PC-3 (cell line): ENCODE measurements at places on chromosomes 4 and X.

- no peak for DNase-seq
Observed at GRCh38 chr4:42442601-42443000, 45.3 kb downstream of the SHISA3 start.

GRCh38 chr4:173153445-173153844 is 15.2 kb upstream of the GALNT7 start:
- DNase-seq = no peak

- no peak for DNase-seq
Observed at GRCh38 chr4:98524230-98524629, 134.2 kb downstream of the TSPAN5 start.

DNA sequence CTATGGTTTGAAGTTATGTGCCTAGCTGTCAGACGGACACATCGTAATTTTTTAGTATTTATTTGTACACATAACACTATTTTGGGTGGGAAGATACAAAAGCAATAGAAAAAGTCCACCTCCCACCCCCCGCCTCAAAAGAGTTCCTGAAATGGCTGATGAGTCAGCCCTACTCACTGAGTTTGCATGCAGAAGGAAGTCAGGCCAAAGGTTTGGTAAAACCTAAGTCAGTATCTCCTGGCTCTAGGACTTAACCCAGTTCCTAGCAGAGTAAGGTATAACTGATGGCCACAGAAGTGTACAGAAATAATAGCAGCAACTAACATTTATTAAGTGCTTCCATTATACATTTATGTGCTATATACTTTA is 2.9 kb upstream of the KLHL2 start:
- peak; percentile 69 for DNase-seq

DNA sequence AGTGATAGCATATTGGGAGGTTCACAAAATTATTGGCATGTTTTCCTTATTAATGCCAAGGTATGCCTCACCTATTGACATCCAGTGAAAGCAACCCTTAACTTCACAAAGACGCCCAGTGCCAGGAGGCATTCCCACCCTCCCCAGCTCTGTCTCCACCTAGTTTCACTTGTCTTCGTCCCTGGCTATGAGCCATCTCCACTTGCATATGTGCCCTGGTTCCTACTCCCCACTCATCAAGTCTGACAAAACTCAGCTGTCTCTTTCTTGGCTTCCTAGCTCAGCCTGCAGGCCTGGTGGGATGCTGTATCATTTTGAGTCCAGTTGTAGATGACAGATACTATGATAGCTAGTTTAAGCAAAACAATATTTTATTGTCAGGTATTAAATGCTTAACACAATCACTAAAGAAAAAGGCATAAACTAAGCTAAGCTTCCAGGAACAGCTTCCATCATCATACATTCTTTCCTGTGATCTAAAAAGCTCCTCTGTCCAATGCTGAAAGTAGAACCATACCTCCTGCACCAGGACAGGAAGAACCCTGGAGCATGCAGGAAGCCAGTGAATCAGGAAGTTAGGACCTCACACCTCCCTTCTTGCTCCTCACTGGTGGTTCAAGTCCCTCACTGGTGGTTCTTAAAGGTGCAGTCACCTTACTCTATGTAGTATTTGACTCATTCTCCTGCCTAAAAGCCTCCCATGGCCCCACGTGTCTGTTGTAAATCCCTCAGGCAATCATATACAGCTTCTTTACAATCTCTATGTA is 410.3 kb upstream of the RASGEF1B start:
- no peak for DNase-seq

GRCh38 chrX:123263270-123263669 is 79.2 kb downstream of the GRIA3 start:
- no peak for DNase-seq

DNA sequence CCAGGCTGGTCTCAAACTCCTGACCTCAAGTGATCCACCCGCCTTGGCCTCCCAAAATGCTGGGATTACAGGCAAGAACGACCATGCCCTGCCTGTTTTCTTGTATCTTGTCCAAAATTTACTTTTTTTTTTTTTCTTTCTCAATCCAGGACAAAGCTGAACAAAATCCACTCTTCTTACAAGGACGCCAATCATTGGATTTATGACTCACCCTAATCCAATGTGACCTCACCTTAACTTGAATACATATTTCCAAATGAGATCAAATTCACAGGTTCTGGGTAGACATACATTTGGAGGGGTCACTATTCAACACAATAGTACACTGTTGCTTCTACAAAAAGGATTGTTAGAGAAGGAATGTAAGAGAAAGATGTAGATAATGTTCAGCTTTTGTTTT is 18.0 kb upstream of the TSR2 start:
- DNase-seq = no peak

DNA sequence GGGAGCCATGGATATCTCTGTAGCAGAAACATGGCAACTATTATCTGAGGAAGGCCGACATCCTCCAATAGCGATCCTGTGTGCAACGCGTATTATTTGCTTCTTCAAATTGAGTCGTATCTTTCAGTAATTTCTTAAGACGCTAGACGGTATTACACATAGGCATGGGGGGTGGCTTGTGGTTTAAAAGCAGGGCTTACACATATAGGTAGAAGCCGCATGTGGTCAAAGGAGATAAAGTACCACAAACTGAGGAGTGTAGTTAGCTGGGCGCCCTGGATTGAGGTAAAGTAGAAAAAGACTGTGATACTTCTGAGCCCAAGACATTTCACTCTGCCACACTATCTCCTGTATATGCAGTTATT is 94.6 kb downstream of the SORBS2 start:
- no peak for DNase-seq

GRCh38 chrX:49910344-49910743 is 12.1 kb upstream of the CLCN5 start:
- DNase-seq = no peak

GRCh38 chr4:108166441-108167315 is 2.1 kb downstream of the LEF1 start:
- peak; percentile 16 for DNase-seq

GRCh38 chrX:123298026-123298425 is 113.9 kb downstream of the GRIA3 start:
- no peak for DNase-seq

DNA sequence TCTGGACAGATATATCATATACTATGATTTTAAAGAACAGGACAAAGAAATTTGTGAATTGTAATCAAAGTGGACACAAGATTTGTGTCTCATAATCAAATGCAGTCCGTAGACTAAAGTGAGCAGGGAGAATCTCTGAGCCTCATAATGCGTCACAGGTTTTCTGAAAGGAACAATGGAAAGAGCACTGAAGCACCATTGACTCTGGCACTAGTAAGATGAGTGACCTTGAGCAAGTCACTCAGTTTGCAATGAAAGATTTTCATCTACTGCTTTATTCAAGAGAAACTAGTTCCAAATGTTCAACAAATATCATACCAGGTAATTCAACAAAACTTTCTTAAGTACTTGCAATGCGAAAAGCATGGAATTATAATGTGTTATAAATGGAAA is 315.3 kb downstream of the MAPK10 start:
- DNase-seq = no peak

- no peak for DNase-seq
Observed at GRCh38 chrX:50075630-50076339, 125.0 kb downstream of the AKAP4 start.

GRCh38 chrX:8879750-8880149 is 78.6 kb upstream of the FAM9A start:
- peak; percentile 20 for DNase-seq

GRCh38 chrX:57422289-57422688 is 135.8 kb downstream of the FAAH2 start:
- DNase-seq = no peak

DNA sequence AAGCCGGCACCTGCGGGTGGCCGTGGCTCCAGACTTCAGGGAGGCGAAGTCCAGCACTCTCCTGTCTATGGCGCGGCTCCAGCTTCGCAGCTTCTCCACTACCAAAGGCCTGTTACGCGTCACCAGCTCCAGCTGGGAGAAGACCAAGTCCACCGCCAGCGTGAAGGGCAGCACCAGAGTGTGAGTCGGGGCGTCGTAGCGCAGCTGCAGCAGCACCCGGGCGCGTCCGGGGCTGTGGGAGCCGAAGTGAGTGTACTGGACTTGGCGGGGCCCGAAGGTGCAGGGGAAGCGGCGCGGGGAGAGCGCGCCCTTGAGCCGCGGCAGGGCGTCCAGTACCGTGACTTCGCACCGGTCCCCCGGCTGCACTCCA is 444 bp downstream of the FREM3 start:
- DNase-seq = no peak

DNA sequence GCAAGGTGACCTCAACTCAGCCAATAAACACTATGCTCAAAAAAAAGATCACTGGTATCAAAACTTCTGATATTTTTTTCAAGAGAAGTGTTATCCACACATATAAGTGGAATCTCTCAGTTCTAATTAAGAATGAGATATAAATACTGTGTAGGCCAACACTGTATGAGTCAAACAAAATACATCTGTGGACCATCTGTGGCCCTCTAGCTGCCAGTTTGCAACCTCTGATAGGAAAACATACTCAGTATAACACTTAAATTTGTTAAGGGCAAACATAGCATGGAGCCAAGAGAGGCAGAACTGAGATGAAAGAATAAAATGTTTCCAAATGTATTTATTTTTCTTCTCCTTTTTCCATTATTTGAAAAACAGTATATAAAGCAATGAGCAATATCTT is 377.3 kb downstream of the ARAP2 start:
- DNase-seq = no peak

DNA sequence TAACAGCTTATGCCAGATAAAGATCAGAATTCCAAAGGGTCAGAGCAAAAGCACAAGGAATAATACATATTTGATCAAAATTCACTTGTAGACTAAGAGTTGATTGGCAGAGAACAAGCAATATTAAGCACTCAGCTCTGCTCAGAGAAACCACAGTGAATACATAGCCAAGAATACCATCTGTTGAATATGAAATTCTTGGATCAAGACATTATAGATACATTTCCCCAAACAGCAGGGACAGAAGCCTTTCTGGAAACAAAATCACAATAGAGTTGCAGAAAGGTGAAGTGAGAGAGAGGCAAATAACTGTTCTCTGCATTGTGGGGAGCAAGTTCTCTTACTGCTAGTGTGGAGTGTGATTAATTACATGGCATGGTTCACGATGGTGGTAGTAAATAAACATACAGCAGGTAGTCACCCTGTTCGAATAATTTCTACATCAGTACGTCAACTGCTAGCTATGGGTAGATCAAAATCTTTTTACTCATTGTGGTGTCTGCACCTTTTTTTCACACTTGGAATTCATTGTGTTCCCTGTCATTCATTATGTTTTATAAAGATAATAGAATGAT is 366.7 kb downstream of the PCDH7 start:
- no peak for DNase-seq

DNA sequence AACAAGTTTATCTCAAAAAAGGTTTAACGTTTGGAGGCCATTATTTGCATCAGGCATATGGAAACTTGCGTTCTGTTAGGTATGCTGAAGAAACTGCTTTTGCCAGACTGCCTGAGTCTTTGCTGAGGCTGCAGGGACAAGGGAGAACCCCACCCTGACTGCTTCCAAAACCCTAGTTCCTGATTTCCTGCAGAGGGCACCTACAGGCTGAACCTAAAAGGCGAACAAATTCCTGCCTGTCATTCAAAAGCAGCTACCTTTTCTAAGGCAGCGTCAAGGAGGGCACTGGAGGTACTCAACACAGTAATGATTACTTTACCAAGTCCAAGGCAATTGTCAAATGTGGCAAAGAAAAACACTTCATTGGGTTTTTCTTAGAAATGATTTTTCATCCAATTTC is 578 bp upstream of the CORIN start:
- peak; percentile 6 for DNase-seq

DNA sequence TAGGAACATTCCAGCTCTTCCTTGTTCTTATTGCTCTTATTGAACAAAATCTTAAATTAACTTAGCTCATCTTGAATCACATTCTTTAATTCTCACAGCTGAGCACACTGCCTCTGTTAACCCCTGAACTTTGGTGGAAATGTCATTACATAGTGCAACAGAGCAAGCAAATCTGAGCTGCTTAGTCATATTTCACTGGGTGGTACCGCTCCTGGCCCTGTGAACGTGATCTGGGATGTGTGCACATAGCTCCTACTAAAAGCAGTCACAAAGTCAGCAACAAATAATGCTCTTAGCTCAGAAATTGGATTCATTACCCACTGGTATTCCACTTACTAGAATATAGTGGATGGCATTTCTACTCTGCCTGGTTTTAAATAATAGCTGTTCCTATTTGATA is 27.9 kb downstream of the ARHGEF6 start:
- peak; percentile 4 for DNase-seq

- DNase-seq = peak; percentile 18
Observed at GRCh38 chrX:72394518-72395170, 88.9 kb upstream of the CITED1 start.

GRCh38 chr4:7466904-7467303 is 32.2 kb upstream of the PSAPL1 start:
- no peak for DNase-seq

DNA sequence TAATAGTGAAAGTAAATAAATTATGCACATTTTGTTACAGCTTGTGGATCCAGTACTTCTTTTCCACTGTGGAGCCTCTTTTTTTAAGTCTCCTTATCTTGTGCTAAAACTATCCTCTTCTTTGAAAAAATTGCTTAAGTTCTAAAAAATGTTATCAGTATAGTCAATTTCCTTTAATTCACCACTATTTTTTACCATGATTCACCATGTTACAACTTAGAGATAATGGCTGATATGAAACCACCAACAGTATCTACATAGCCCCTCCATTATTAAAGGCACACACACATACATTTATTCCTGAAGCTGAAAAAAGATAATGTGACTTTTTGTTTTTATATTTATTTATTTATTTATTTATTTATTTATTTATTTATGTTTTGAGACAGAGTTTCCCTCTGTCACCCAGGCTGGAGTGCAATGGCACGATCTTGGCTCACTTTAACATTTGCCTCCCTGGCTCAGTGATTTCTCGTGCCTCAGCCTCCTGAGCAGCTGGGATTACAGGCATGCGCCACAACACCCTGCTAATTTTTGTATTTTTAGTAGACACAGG is 243.2 kb downstream of the SPOCK3 start:
- DNase-seq = no peak

- no peak for DNase-seq
Observed at GRCh38 chrX:34631479-34632220, 25.4 kb downstream of the TMEM47 start.

DNA sequence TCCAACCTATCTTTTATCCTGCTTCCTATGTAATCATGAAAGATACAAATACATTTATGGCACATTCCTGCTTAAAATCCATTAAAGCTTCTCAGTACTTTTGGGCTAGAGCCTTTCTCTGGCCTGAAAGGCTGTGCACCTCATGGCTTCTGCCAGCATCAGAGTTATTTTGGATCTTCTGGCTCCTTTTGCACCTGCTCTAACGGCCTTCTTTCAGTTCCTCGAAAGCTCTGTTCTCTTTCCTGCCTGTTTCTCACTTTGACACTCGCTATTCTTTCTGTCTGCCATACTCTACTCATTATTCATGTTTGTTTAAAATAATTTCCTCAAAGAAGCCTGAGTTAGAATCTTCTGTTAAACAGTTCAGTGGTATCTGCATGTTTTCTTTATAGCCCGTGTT is 86.0 kb downstream of the LRP2BP start:
- DNase-seq = no peak

- DNase-seq = no peak
Observed at GRCh38 chr4:81758574-81759264, 287.0 kb upstream of the RASGEF1B start.

- DNase-seq = peak; percentile 44
Observed at GRCh38 chrX:110145854-110146253, 142.9 kb downstream of the TMEM164 start.
